Bronchial smooth muscle cell (primary cell): ENCODE measurements at places on chromosomes 5 and 9. TPM values are rescaled to one million over a fixed set of nuclear protein-coding genes. Genes with fewer than 3 reads are reported as not detected.

The FAM13B gene
- total RNA-seq, result 16.4 and 17.9 TPM in 2 replicates

The FOXD4L4 gene
- 0.17 and 0.32 TPM in 2 replicates for total RNA-seq

The LCN9 gene
- not detected in 2 replicates for total RNA-seq

The BSPRY gene
- not detected in 2 replicates for total RNA-seq

The PCDHA7 gene
- 0.26 and 0.47 TPM in 2 replicates for total RNA-seq

The PCDHGA8 gene
- total RNA-seq, result 3.5 and 4.4 TPM in 2 replicates

The HABP4 gene
- 14.6 and 25.2 TPM in 2 replicates for total RNA-seq

The TPPP gene
- total RNA-seq, result under 0.01 and 0.09 TPM in 2 replicates

The WHRN gene
- total RNA-seq, result 1.4 and 1.5 TPM in 2 replicates

The ANKDD1B gene
- total RNA-seq, result 0.95 and 1.3 TPM in 2 replicates

The EPB41L4B gene
- 0.16 and 0.26 TPM in 2 replicates for total RNA-seq

The ZNF454 gene
- 2.8 and 3.0 TPM in 2 replicates for total RNA-seq

The CNTFR gene
- not detected in 2 replicates for total RNA-seq

The SPINK1 gene
- not detected in 2 replicates for total RNA-seq

The DRD1 gene
- under 0.01 TPM in 1 of 2 replicates, not detected in the other for total RNA-seq

The DIAPH1 gene
- total RNA-seq, result 17.9 and 23.5 TPM in 2 replicates

The FAM221B gene
- total RNA-seq, result not detected in 2 replicates

The JAK2 gene
- total RNA-seq, result 8.6 and 11.3 TPM in 2 replicates

The IL5 gene
- not detected in 2 replicates for total RNA-seq

The GABBR2 gene
- 0.43 TPM in 1 of 2 replicates, not detected in the other for total RNA-seq

The CTSL gene
- total RNA-seq, result 596 and 746 TPM in 2 replicates

The STPG3 gene
- total RNA-seq, result 0.16 TPM in 1 of 2 replicates, not detected in the other

The SPINK7 gene
- total RNA-seq, result not detected in 2 replicates

The ZBED3 gene
- total RNA-seq, result 0.34 and 1.4 TPM in 2 replicates

The NR2F1-AS1 gene
- total RNA-seq, result 35.8 and 43.1 TPM in 2 replicates

The MYORG gene
- 0.43 and 0.63 TPM in 2 replicates for total RNA-seq

The KIF27 gene
- total RNA-seq, result 2.7 and 3.4 TPM in 2 replicates

The NOXA1 gene
- 0.26 and 0.95 TPM in 2 replicates for total RNA-seq

The FLT4 gene
- total RNA-seq, result 0.09 and 0.16 TPM in 2 replicates

The PTGES gene
- total RNA-seq, result 48.9 and 74.7 TPM in 2 replicates

The C5orf63 gene
- total RNA-seq, result 1.7 and 3.6 TPM in 2 replicates

The MAP1B gene
- total RNA-seq, result 84.5 and 132 TPM in 2 replicates

The SHOC1 gene
- total RNA-seq, result under 0.01 TPM in 1 of 2 replicates, not detected in the other

The SLC6A19 gene
- total RNA-seq, result not detected in 2 replicates

The DNM1 gene
- 63.7 and 82.3 TPM in 2 replicates for total RNA-seq

The GHR gene
- 2.5 and 3.5 TPM in 2 replicates for total RNA-seq

The CDH9 gene
- not detected in 2 replicates for total RNA-seq

The ROR2 gene
- 2.4 and 5.8 TPM in 2 replicates for total RNA-seq

The MEF2C gene
- total RNA-seq, result 6.9 and 19.1 TPM in 2 replicates

The PCDHGA4 gene
- 1.1 and 4.7 TPM in 2 replicates for total RNA-seq

The PCDHGB7 gene
- total RNA-seq, result 5.2 and 9.9 TPM in 2 replicates

The EQTN gene
- not detected in 2 replicates for total RNA-seq

The MCC gene
- total RNA-seq, result 50.8 and 64.7 TPM in 2 replicates

The FIBCD1 gene
- 6.7 and 9.3 TPM in 2 replicates for total RNA-seq

The GFPT2 gene
- 63.4 and 66.5 TPM in 2 replicates for total RNA-seq

The HTR4 gene
- not detected in 2 replicates for total RNA-seq
